Transverse colon (tissue), 4 donors: ENCODE measurements at places on chromosomes 4 and X. TPM values are rescaled to one million over a fixed set of nuclear protein-coding genes. Genes with fewer than 3 reads are reported as not detected.

GRCh38 chr4:23038626-23039491 is 346.1 kb downstream of the GBA3 start:
- H3K4me3 ChIP-seq: no peak overlapping the region
- no peaks in the 10 kb centered on the region for H3K4me1 ChIP-seq
- DNase-seq: no peak
- no peaks in the 10 kb centered on the region for H3K36me3 ChIP-seq
- no peaks in the 10 kb centered on the region for H3K27me3 ChIP-seq

DNA sequence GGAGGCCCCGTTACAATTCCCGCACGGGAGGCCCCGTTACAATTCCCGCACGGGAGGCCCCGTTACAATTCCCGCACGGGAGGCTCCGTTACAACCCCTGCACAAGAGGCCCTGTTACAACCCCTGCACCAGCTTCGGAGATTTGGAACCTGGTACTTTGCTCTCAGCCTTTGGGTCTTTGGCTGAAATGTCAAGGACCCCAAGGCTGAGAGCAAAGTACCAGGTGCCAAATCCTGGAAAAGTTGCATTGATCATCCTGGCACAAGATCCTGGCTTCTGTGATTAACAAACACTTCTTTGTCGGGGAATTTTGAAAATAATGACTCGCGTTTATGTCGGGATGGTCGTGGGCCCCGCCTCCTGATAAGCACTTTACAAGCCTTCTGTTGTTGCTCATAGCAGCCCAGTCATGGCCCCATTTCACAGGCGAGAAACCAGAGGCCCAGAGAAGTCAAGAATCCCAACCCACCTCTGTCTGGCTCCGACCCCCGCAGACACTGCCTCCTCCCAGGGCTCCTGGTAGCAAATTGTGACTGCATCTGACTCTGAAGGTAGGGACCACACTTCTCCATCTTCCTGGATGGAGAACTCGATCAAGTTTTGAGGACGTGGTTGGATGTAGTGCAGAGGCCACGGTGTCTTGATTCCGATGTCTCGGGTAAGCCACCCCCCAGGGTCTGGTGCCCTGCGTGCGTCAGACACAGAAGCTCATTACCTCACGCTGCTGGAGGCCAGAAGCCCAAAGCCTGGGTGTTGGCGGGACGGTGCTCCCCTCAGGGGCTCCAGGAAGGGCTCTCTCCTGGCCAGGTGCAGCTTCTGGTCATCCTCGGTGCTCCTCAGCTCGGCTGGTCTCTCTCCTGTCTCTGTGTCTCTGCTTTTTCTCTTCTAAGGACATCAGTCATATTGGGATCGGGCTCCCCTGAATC is 60.3 kb downstream of the ADRA2C start:
- DNase-seq: no peak
- no peaks in the 10 kb centered on the region for H3K36me3 ChIP-seq
- H3K4me3 ChIP-seq: no peak overlapping the region
- no peak overlapping the region for H3K27ac ChIP-seq

GRCh38 chr4:34485252-34485651 is 1759.1 kb downstream of the ARAP2 start:
- no peaks in the 10 kb centered on the region for H3K36me3 ChIP-seq
- no peaks in the 10 kb centered on the region for H3K27me3 ChIP-seq
- H3K4me1 ChIP-seq: no peaks in the 10 kb centered on the region
- H3K27ac ChIP-seq: no peak overlapping the region
- DNase-seq: no peak

Gene PRMT9
- 17.1 TPM for total RNA-seq

Gene HSFX1
- total RNA-seq: 1.6 TPM

DNA sequence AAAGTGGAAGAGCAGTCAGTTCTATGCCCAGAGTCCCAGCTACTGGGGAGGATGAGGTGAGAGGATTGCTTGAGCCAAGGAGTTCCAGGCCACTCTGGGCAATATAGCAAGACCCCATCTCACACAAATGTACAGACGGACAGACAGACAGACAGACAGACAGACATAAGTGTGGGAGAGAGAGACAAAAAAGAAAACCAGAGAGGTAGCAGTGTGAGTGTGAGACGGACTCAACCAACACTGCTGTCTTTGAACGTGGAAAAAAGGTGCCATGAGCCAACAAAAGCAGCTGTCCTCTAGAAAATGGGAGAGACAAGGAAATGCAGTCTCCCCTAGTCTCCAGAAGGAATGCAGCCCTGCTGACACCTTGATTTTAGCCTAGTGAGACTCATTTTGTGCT is 18.2 kb upstream of the RPL34 start:
- H3K4me3 ChIP-seq: no peak overlapping the region
- DNase-seq: no peak
- H3K36me3 ChIP-seq: no peaks in the 10 kb centered on the region
- H3K27ac ChIP-seq: no peak overlapping the region
- H3K27me3 ChIP-seq: no peaks in the 10 kb centered on the region

DNA sequence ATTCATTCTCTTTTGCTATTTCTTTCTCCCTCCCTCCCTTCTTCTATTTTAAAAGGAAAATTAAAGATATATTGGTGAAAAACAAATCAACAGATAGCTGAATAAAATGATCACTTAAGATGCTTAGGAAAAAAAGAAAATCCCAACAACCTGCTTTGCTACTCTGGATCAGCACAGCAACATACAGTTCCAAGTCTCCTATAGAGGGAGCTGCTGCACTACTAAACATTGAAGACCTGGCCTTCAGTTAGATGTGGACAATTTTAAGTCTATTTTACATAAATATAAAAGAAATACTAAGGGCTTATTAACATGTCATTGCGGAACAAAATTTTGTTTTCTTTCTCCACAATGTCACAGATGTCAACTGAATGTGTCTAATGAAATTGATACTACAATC is 226.4 kb downstream of the MAGEB5 start:
- no peaks in the 10 kb centered on the region for H3K27me3 ChIP-seq
- no peak overlapping the region for H3K4me3 ChIP-seq
- H3K4me1 ChIP-seq: no peaks in the 10 kb centered on the region

GRCh38 chrX:43866423-43866822 is 15.8 kb downstream of the MAOB start:
- no peaks in the 10 kb centered on the region for H3K27me3 ChIP-seq
- no peaks in the 10 kb centered on the region for H3K36me3 ChIP-seq
- no peaks in the 10 kb centered on the region for H3K4me1 ChIP-seq
- no peak for DNase-seq
- no peak overlapping the region for H3K4me3 ChIP-seq
- no peak overlapping the region for H3K27ac ChIP-seq

DNA sequence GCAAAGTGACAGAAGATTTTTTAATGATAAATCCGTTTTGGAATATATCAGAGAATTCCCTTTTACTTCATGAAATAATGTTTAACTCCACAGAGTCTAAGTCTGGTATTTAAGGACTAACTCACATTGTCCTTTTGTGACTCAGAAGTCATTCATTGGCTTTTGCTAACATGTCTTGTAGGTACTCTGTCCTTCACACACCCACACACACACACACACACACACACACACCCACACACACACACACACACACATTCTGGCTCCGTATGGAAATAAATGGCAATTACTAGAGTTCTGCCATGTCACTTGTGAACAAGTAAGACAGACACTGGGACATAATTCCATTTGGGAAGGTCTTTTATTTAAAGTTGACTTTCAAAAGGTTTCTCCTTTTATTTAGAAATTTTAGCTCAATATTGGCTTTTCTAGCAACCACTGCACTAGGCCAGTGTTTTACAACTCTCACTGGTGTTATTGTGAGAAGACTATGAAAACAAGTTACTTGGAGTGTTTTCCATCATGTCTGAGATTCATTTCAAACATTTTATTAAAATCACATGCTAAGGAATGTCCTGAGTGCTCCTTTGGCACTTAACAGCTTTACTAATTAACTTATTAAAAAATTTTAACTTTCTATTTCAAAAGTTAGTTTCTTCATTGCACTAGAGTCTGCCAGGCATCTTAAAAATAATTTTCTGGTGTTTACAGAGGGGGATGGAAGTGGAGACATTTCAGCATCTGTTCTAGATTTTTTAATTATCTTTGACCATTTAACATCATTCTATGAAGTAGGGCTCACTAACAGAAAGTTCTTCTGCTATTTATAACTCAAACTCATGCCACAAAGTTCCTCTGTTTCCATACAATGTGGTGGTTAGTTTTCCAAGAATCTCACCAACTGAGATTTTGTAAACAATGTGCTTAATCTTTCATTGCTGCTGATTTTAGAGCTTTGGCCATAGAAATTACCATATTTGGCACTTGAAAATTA is 240.3 kb upstream of the GPC4 start:
- H3K27me3 ChIP-seq: no peaks in the 10 kb centered on the region
- H3K36me3 ChIP-seq: no peaks in the 10 kb centered on the region
- no peak overlapping the region for H3K27ac ChIP-seq

DNA sequence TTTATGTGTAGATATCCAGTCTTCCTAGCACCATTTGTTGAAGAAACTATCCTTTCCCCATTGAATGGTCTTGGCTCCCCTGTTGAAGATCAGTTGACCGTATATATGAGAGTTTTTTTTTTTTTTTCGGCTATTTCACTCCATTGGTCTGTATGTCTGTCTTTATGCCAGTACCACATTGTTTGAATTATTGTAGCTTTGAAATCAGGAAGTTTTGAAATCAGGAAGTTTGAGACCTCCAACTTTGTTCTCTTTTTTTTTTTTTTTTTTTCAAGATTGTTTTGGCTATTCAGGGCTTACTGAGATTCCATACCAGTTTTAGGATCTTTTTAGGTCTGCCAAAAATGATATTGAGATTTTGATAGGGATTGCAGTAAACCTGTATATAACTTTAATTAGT is 4.3 kb upstream of the SCD5 start:
- no peak for DNase-seq
- H3K4me3 ChIP-seq: no peak overlapping the region
- peaks cover 25% of the 10 kb centered on the region for H3K27me3 ChIP-seq
- no peak overlapping the region for H3K27ac ChIP-seq
- H3K36me3 ChIP-seq: no peaks in the 10 kb centered on the region
- peaks cover 18% of the 10 kb centered on the region for H3K4me1 ChIP-seq

Gene SPIN4
- 3.8 TPM for total RNA-seq

Gene GAGE12J
- total RNA-seq: not detected

DNA sequence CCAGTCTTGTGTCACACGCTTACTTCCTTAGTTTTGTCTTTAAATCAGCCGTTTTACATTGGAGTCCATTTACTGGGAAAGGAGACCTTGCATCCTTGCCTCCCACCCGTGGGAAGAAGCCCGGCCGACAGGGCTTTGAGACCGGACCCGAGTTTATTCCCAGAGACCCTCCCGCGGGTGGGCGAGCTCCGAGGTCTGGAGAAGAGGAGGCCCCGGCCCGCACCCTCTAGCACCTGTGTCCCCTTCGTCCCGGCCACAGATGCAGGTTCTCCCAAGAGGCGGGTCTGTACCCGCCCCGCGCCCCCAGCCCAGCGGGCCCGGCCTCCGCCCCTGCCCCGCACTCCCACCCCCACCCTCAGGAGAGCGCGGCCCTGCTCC is 3.8 kb upstream of the SLC26A1 start:
- peaks cover 26% of the 10 kb centered on the region for H3K4me1 ChIP-seq
- H3K36me3 ChIP-seq: no peaks in the 10 kb centered on the region
- H3K27me3 ChIP-seq: peaks cover 56% of the 10 kb centered on the region
- no peak for DNase-seq
- H3K27ac ChIP-seq: no peak overlapping the region

- no peaks in the 10 kb centered on the region for H3K36me3 ChIP-seq
- H3K4me3 ChIP-seq: no peak overlapping the region
- H3K27ac ChIP-seq: no peak overlapping the region
- H3K4me1 ChIP-seq: no peaks in the 10 kb centered on the region
These were observed 45.4 kb downstream of the INTS12 start for GRCh38 chr4:105662935-105663675.

- no peak overlapping the region for H3K4me3 ChIP-seq
- H3K36me3 ChIP-seq: peaks cover 76% of the 10 kb centered on the region
- H3K4me1 ChIP-seq: no peaks in the 10 kb centered on the region
- no peaks in the 10 kb centered on the region for H3K27me3 ChIP-seq
- no peak overlapping the region for H3K27ac ChIP-seq
These were observed 8.9 kb downstream of the ZNF330 start for GRCh38 chr4:141229408-141230101.

Gene FGFBP1
- 12.6 TPM for total RNA-seq

GRCh38 chr4:156021298-156021697 is 67.6 kb upstream of the CTSO start:
- H3K27me3 ChIP-seq: no peaks in the 10 kb centered on the region
- DNase-seq: no peak
- no peak overlapping the region for H3K27ac ChIP-seq
- no peaks in the 10 kb centered on the region for H3K4me1 ChIP-seq
- H3K36me3 ChIP-seq: no peaks in the 10 kb centered on the region
- H3K4me3 ChIP-seq: no peak overlapping the region

DNA sequence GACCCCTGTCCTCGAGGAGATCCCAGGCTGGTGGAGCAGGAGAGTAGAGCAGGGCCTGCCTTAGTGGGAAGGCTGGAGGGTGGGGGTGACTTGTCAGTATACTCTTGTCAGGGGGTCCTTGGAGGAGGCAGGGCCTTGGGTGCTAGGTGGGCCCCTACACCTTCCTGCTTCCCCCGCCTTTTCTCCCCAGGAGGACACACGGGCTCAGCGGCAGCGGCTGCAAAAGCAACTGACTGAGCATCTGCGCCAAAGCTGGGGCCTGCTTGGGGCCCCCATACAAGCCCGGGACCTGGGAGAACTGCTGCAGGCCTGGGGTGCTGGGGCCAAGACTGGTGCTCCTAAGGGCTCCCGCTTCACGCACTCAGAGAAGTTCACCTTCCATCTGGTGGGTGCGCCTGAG is 11.3 kb downstream of the CCDC22 start:
- H3K27ac ChIP-seq: no peak overlapping the region
- no peaks in the 10 kb centered on the region for H3K36me3 ChIP-seq
- no peak overlapping the region for H3K4me3 ChIP-seq
- no peaks in the 10 kb centered on the region for H3K27me3 ChIP-seq

- no peak for DNase-seq
- no peak overlapping the region for H3K4me3 ChIP-seq
- H3K27ac ChIP-seq: no peak overlapping the region
- H3K36me3 ChIP-seq: no peaks in the 10 kb centered on the region
These were observed 104.3 kb downstream of the APBB2 start for GRCh38 chr4:41110050-41110449.

DNA sequence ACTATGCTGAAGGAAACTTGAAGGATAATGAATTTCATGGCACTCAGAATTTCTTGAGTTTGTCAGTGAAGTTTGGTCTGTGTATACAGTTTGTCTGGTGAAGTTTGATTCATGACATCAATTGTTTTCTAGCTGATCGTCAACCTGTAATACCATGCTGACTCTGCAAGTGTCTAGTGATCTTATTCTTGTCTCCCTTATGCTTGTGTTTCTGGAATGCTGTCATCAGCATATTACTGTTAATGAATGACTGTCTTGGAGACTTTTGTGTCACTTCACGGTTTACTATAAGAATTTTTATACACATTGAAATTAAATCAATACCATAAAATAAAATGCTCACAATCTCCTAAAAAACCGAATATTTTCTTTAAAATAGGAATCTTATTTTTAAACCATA is 779.0 kb downstream of the CCSER1 start:
- no peaks in the 10 kb centered on the region for H3K36me3 ChIP-seq
- no peaks in the 10 kb centered on the region for H3K4me1 ChIP-seq
- H3K27me3 ChIP-seq: no peaks in the 10 kb centered on the region

- no peak for DNase-seq
- peaks cover 10% of the 10 kb centered on the region for H3K4me1 ChIP-seq
- H3K36me3 ChIP-seq: no peaks in the 10 kb centered on the region
- H3K4me3 ChIP-seq: no peak overlapping the region
These were observed 105.2 kb downstream of the PHOX2B start for GRCh38 chr4:41643331-41643730.

- H3K4me1 ChIP-seq: no peaks in the 10 kb centered on the region
- no peak overlapping the region for H3K27ac ChIP-seq
- H3K36me3 ChIP-seq: no peaks in the 10 kb centered on the region
- no peaks in the 10 kb centered on the region for H3K27me3 ChIP-seq
- H3K4me3 ChIP-seq: no peak overlapping the region
- DNase-seq: no peak
These were observed 99.0 kb upstream of the QRFPR start for GRCh38 chr4:121479808-121480207.

GRCh38 chr4:159353422-159354116 is 250.7 kb downstream of the RAPGEF2 start:
- no peaks in the 10 kb centered on the region for H3K4me1 ChIP-seq
- no peak overlapping the region for H3K27ac ChIP-seq
- H3K27me3 ChIP-seq: no peaks in the 10 kb centered on the region
- DNase-seq: no peak
